ENCODE measurements at places on chromosomes 1 and 21. TPM values are rescaled to one million over a fixed set of nuclear protein-coding genes. Genes with fewer than 3 reads are reported as not detected.

- no peak for DNase-seq
Observed at GRCh38 chr1:200457810-200458209, 48.0 kb upstream of the ZNF281 start.

DNA sequence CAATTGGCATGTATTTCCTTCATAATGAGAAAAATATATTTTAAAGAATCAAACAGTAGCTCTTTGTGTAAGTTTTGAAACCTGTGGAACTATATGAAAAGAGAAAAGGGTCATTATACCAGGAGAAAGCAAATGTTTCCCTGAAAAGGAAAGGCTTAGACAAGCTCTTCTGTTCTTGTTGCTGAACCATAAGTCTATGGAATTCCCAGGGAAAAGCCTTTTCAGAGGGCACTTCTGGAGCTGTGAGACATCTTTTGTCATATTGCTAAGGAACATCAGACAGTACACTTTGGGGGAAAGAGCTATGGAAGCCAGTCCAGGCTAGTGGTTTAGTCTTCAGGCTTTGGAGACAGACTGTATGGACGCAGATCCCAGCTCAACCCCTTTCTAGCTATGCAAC, 12.1 kb upstream of the SHCBP1L start:
- DNase-seq, result no peak

GRCh38 chr1:212794561-212795014, 2.9 kb downstream of the TATDN3 start:
- DNase-seq, result no peak

GRCh38 chr1:202002507-202002906, 7.9 kb upstream of the ELF3 start:
- DNase-seq, result no peak

DNA sequence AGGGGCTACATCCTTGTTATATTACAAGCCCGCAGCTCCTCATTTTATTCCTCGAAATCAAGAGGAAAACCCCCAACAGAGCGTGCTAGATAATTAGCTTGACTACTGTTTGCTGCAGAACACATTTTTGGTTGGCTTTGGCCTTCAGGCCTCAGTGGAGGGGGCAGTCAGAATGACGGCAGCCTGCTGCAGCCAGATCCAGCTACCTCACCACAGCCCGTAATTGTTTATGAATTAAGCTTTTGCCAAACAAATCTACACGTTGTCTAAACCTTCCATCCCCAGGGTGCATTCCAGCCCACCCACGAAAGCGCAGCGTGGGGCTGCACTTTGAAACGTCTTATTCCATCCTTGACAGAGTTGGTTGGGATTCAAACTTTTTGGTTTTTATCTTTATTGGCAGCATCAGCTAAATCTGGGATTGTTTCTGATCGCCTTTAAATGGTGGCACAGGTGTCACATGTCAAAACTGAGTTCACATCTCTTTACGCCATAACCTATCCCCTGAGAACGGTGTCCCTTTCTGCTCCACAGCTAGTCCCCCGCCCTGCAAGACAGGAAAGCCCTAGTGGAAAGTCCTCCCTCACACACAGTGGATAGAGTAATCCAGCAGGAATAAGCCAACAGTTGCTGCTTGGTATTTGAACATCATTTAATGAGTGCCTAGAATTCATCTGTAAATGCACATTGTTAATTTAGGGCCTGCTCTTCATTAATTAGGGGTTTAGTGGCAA, 195.5 kb downstream of the LMO4 start:
- no peak for DNase-seq

GRCh38 chr1:167298325-167298724, 77.6 kb downstream of the POU2F1 start:
- DNase-seq, result no peak

DNA sequence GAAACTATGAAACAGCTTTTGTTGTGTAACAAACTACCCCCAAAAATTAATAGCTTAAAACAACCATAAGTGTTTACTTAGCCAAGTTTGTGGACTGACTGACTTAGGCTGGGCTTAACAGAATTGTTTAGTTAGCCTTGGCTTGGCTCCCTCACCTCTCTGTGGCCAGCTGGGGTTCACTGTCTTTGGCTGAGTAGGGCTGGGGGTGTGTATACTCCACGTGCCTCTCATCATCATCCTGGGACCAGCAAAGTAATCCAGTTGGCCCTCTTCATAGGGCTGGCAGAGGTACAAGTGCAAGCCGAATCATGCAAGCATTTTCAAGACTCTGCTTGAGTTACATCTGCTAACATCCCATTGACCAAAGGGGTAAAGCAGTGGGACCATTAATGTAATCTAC, 252.3 kb downstream of the BRINP2 start:
- DNase-seq, result no peak

GRCh38 chr1:192973988-192974387, 85.2 kb downstream of the UCHL5 start:
- no peak for DNase-seq

DNA sequence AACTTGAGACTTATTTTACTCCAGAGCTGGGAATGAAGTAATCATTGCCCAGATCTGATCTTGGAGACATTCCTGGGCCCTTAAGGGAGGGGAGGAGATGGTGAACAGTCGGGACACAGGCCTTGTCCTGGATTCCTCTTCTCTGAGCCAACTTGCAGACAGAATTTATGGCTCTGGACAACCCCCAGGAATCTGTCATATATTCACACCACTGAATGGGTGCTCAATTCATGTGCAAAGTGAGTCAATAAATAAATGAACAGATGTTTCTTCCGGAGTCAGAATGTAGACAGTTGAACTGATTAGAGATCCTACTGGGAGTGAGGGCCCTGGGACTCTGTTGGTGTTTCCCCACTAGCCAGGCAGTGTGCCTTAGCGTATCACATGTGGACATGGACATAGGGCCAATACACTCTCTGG, 2.6 kb downstream of the TUFT1 start:
- DNase-seq, result no peak

- no peak for DNase-seq
Observed at GRCh38 chr1:38686167-38686926, 173.2 kb downstream of the RRAGC start.

DNA sequence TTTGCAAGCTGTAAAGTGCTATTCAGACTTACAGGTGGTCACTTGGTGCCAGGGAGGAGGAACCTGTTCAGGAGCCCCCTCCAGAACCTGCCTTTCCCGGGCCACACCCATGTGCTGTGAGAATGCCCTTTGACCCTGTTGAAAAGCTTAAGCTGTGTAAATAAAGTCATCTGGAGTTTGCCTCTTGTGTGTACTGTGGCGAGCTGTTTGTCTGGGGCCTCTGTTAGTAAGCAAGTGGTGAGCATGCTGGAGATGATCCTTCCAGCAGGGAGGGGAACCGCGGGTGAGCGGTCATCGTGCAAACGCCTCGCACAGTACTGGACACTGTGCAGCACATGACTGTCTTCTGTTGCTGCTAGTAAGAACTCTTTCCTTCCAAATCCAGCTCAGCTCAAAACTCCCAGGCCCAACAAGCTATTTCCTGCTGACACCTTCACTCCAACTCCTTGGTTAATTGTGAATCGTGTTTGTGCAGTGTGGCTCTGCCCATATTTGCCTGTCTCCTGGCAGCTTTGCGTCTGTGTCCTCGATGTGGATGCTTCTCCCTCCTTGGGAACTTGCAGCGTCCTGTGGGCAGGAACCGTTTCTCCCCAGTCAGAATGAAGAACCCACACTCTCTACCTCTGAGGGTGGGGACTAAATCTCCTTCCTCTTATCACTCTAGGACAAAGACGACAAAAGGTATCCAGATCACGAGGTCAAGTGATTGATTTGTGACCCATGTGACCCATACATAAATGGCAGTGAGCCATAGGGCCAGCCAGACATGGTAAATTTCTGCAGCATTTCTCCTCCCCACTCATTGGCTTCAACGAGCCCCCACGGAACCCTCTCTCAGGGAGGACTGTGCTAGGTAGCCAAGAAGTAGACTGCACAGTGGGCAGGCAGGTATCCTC, 13.9 kb upstream of the BTG2 start:
- DNase-seq, result peak; percentile 24

DNA sequence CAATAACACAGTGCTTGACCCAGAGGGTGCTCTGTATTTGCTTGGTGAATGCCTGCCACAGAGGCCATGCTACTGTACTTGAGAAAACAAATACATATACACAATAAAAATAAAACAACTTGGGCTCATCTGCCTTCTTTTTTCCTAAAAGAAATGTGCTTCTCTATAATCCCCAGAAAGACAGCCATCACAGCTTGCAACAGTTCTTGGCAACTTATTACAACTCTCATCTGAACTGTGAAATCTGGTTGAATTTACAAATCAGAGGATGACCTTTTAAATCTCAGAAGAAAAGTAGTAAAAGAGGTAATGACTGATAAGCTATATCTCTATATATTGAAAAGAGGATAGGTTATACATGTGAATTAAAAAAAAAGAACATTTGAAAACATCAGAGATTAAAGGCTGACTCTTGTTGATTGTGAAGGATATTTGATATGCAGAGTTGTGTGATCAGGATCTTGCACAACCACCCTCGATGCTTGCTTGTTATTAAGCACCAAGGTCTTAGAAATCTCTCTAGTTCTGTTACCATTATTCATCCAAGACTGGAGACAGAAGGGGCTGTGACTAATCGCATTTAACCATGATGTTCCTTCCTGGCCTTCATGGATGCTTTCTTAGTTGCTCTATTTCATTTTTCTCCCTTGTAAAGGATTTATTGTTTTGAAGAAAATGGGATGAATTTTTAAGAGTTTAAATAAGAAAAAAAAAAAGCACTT, 213.4 kb downstream of the APP start:
- DNase-seq, result no peak

GRCh38 chr1:231420959-231421545, 1.0 kb downstream of the EGLN1 start:
- peak; percentile 48 for DNase-seq

DNA sequence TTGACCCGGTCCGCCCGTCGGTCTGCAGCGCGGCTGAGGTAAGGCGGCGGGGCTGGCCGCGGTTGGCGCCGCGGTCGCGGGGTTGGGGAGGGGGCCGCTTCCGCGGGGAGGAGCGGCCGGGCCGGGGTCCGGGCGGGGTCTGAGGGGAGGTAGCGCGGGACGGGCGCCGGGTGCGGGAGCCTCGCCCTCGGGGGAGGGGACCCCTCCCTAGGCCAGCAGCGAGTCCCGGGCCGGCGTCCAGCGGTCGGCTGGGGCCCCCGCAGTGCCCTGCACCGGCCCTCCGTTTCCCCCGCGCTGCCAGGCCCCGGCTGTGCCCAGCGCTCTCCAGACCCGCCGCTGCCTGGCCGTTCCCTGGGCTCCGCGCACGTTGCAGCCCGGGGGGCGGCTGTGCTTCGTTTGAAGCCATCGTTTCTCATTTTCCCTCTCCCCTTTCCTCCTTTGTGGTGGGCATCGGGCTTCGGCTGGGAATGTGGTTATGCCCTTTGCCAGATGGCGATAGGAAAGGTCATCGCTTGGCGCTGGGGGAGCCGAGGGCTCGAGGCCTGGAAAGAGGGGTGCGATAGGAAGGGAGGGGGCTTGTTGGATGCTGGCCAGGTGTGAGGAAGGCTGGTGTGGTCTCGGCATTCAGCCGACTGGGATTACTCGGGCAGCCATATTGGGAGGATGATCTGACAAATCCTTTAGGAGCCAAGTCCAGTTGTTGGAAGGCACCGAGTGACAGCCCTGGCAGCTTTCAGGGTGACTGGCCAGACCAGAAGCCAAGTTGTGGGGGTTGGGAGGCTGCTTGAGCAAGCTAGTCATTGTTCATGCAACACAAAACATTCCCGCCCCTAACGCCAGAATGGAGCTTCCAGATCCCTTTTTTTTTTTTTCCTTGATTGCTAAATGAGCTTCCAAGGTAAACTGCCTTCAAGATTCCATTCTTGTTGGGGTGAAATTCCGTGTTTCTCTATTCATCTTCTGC, 753 bp downstream of the KIF1B start:
- DNase-seq, result peak; percentile 42

DNA sequence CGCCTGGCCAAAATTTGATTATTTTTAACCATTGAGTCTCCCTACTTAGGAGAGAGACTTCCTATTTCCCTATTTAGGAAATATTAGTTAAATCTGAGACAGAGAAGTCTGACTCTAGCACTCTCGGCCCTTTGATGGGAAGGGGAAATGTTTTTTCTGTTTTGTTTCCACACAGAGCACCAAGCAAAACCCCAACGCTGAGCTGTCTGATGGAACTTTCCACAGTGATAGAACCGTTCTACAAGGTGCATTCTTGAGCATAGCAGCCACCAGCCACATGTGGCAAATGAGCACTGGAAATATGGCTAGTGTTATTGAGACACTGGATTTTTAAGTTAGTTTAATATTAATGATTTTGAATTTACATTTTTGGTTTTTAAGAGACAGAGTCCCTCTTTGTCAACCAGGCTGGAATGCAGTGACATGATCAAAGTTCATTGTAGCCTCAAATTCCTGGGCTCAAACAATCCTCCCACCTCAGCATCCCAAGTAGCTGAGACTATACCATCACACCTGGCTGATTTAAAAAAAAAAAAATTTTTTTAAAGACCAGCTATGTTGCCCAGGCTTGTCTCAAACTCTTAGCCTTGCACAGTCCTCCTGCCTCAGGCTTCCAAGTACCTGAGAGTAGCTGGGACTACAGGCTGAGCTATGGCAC, 77.3 kb upstream of the GALNT2 start:
- DNase-seq, result no peak

GRCh38 chr1:31872658-31873636, 57.1 kb upstream of the SPOCD1 start:
- no peak for DNase-seq

DNA sequence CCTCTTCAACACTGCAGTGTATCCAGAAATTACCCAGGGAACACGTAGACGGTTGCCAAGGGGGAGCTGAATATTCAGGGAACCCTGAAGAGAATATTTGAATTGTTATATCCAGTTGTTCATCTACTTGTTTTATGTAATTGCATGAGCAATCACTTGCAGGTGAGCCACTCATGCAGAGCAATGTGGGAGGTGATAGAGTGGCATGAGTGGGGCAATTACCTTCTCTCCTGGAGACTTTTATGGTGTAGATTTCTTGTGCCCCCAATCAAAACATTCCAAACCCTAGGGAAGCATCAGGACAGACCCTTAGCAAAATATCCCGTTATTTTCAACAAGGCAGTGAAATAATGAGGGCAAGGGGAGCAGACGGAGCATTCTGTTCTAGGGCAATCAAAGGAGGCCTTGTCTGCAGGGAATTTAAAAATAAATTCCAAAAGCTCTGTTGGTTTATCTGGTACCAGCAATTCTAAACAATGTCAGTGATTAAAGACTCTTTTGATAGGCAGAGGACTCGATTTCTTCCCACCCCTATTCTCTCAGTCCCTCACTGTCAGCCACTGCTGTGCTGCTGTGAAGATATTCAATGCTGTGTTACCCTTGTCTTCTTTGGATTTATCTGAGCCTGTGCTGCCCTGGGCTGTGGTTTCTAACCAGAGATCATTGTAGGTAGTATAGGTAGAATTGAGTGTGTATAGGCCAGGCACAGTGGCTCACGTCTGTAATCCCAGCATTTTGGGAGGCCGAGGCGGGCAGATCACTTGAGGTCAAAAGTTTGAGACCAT, 180.2 kb upstream of the MAP1LC3C start:
- DNase-seq, result no peak

- DNase-seq, result no peak
Observed at GRCh38 chr1:171754353-171754705, 12.5 kb upstream of the VAMP4 start.

GRCh38 chr1:246824541-246824940, 100.3 kb downstream of the SCCPDH start:
- no peak for DNase-seq

GRCh38 chr1:1399872-1400575, 889 bp upstream of the CCNL2 start:
- peak; percentile 22 for DNase-seq

VASH2 gene
- 0.74 TPM for total RNA-seq

C2CD2 gene
- 6.9 TPM for total RNA-seq

TRAPPC3 gene
- total RNA-seq, result 56.2 TPM

BCL10 gene
- total RNA-seq, result 30.1 TPM

RTCA gene
- 81.6 TPM for total RNA-seq

NOTCH2 gene
- total RNA-seq, result 79.2 TPM

KRTAP11-1 gene
- total RNA-seq, result not detected

AKR1A1 gene
- total RNA-seq, result 178 TPM

SEC16B gene
- total RNA-seq, result not detected
